ENCODE measurements at places on chromosomes 4 and X.

DNA sequence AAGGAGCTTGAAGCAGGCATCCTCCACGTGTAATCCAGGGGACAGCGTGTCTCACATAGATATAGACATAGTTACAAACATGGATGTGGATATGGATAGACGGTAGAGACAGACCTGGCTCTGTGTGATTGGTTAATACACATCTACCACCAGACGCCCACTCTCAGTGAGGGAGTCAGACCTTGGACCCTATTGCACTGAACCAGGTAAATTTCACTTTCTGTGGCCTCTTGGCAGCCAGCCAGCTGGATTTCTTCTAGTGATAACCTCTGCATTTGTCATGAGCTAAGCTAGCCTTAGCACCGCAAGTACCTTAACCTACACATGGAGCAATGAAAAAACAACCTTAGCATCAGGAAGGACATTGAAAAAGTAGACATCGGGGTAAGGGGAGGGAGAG, 79.2 kb upstream of the ACSL4 start:
- no peak for DNase-seq

GRCh38 chr4:176758731-176759130, 34.0 kb downstream of the VEGFC start:
- DNase-seq, result no peak

DNA sequence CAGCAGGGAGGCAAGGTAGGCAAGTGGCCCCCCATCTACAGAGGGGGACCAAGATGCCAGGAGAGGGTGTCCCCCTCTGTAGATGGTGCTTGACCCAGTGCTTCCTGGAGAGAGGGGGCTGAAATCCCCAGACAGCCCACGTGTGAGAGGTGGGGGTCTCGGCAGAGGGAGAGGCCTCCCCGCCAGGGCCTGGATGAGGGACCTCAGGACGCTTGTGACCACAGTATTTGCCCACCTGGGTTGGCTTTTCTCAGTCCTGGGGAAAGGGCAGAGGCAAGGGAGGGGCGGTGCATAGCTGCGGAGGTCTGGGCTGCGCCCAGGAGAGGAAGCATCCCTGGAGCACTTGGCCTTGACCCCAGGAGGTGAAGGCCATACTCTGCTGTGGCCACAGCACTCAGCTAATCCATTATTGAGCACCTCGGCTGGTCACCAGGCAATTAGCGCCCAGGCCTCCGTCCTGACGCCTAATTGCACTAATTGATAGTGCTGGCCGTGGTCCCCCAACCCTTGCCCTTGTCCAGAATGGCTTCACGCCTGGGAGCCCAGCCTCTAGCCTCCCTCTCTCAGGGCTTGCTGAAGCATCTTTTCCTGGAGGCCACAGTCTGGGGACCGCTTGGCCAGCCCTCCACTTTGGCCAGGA, 30.7 kb downstream of the HMX1 start:
- DNase-seq, result no peak

- DNase-seq, result no peak
These were observed 85.5 kb downstream of the USP46 start for GRCh38 chr4:52573551-52573950.

Measured in suppressor macrophage (primary cell).